Activated naive CD4-positive, alpha-beta T cell treated with anti-CD3 and anti-CD28 coated beads for 36 hours (primary cell): ENCODE measurements at places on chromosomes 3 and 15.

- no peak for DNase-seq
These were observed 41.6 kb downstream of the EEFSEC start for GRCh38 chr3:128194843-128195242.

GRCh38 chr3:4166540-4166939, 136.6 kb upstream of the SETMAR start:
- DNase-seq = no peak

- no peak for DNase-seq
These were observed 1102.2 kb downstream of the IGSF11 start for GRCh38 chr3:117932441-117932840.

GRCh38 chr3:33269385-33269784, 7.9 kb upstream of the FBXL2 start:
- DNase-seq = no peak

DNA sequence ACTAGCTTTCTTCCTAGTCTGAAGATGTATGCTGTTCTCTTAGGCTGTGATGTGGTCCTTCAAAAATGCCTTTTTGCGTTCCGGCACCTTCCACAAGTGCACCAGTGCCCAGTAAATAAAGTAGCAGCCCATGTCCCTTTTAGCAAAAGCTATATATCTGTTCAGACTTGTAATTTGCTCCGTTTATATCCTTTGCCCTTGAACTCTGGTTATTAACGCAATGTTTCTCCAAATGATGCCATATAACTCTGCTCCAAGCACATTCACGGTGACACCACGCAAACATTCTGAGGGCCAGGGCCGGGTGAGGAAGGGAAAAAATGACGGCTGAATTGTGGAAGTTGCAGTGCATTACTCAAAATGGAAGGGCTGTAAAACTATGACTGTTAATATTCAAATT, 1001.1 kb upstream of the NR2F2 start:
- no peak for DNase-seq

GRCh38 chr15:81084716-81085115, 49.4 kb upstream of the CFAP161 start:
- no peak for DNase-seq

GRCh38 chr15:101488300-101489164, 975 bp downstream of the PCSK6 start:
- no peak for DNase-seq

DNA sequence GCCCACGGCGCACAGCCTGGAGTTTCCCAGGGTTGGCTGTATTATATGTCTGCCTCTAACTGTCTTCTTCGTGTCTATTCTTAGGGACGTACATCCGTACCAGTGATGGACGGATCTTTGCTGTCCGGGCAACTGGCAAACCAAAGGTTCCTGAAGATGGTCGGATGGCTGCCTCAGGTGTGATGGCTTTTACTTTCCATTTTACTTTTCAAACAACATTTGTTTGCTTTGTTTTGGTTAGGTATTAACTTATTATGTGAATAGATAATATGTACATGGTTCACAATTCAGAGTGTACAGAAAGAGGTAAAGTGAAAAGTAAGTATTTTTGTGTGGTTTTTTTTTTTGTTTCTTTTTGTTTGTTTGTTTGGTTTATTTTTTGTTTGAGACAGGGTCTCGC, 11.1 kb upstream of the TEX264 start:
- no peak for DNase-seq

DNA sequence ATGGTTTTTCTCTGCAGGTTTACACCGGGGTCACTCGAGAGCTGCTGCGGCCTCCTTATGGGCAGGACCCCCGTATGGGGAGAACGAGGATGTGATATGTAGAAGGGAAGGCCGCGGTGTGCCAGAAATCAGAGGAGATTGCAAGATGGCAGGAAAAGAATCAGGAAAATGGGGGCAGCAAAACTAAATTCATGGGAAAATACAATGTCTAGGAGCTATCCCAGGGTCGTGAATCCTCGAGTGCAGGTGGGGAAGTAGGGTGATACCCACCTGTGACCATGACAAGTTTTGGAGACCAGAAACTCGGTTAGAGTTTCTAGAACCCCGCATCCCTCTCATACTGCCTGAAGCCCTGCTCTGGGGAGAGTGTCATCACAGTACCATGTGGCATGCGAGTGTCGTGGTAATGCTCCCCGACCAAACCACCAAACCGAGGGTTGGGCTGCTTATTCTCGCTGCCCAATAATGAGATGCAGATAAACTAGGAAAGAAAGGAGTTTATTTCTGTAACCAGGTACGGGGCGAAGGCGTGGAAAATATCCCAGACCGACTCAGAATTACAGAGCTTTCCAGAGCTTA, 781 bp downstream of the TRNT1 start:
- peak; percentile 37 for DNase-seq

DNA sequence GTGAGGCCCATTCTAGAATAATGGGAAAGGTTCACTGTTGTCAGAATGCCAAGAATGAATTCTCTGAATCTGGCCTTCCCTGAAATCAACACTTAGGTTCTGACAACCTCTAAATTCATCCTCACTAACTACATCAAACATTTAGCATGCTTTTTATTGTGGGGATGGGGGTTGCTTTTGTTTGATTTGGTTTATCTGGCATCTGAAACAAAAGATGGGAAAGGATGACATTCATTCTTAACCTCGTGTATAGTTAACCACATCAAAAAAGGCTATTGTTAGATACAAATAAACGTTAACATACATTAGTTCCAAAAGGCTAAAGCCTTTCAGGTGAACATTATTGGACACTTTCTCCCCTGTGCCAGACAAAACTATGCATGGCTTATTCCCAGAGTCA, 357.3 kb downstream of the FHIT start:
- DNase-seq = no peak

- peak; percentile 55 for DNase-seq
These were observed 849 bp upstream of the HDAC11 start for GRCh38 chr3:13479332-13479581.

GRCh38 chr15:82543160-82543559, 2.9 kb upstream of the RPS17 start:
- no peak for DNase-seq

- DNase-seq = no peak
These were observed 45.4 kb downstream of the FGF7 start for GRCh38 chr15:49468481-49468839.

DNA sequence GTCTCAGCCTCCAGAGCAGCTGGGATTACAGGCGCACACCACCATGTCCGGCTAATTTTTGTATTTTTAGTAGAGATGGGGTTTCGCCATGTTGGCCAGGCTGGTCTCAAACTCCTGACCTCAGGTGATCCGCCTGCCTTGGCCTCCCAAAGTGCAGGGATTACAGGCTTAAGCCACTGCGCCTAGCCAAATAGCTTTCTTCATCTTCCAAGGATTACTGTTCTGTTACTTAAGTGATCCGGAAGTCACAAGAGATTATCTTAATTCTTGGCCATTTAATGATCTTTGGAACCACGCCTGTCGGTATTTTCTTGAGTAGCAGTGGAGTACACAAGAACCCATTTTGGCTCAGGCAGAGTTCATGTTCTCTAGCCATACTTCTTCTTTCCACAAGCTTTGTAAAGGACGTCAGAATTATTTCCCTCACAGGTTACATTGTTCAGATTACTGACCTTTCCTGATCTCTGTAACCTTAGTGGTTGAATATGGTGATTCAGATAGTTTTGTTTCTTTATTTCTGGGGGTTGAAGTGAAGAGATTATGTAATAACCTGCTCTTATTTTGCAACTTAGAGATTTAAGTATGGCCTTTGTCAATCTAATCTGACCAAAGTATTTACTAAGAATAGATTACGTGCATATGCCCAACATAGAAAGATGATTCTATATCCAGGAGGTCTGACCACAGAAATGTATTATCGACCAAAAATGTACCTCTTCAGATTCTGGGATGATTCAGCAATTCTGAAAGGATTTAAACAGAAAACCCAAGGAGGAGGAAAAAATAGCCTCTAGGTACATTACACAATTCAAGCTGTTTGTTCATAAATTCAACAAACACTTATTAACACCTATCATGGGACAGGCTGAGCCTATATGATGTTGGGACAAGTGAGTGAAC, 132.2 kb downstream of the GREM1 start:
- DNase-seq = no peak

GRCh38 chr3:81888914-81889557, 127.6 kb upstream of the GBE1 start:
- no peak for DNase-seq

DNA sequence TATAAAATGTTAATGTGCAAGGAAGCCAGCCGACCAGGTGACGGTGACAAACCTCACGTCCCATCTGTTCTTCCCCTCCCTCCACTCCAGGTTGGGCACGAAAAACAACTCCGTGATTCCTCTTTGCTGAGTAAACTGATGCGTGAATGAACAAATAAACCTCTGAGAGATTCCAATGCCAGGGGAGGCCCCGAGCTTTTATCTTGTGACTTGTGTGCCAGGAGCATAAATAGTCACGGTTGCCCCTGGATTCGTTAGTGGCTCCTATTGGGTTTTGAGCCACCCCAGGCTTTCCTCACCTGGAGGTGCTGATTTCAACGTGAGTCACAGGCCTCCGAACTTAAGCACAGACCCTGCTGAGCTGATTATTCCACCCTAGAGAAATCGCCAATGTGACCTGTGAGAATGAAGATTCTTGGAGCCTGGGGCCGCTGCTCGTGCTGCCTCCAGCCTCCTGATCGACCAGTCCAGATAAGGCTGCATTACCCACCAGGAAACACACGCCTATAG, 119.2 kb downstream of the SHQ1 start:
- DNase-seq = no peak

GRCh38 chr3:171121801-171122200, 95.3 kb upstream of the SLC2A2 start:
- no peak for DNase-seq

DNA sequence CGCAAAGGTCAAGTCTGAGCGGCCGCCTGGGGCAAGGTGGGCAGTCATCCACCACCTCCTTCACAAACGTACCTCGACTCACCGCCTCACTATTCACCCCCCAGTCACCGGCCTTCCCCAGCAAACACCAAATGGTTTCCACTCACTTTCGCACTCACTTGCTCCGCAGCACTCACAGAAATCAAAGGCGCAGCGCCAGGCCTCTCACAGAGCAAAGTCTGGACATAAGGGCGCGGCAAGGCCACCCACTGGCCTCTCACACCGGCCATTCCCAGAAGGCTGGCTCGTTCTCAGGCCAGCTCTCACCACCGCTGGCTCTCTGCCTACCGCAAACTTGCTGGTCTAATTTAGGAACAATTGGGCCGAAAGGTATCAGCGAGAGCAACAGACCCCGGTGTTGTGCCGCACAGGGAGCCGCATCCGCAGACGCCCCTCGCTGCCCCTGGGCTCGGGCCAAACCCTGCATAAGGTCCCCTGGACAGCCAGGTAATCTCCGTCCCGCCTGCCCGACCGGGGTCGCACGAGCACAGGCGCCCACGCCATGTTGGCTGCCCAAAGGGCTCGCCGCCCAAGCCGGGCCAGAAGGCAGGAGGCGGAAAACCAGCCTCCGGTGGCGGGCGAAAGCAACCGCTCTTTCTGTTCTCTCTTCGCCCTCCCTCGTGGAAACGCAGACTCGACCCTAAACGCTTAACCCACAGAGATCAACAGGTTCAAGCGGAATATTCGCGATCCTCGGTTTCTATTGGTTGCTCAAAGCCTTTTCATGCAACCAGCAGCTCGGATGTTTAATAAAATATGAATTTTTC, 2.9 kb downstream of the SHOX2 start:
- DNase-seq = no peak

GRCh38 chr3:99131876-99132275, 230.4 kb upstream of the DCBLD2 start:
- DNase-seq = no peak

DNA sequence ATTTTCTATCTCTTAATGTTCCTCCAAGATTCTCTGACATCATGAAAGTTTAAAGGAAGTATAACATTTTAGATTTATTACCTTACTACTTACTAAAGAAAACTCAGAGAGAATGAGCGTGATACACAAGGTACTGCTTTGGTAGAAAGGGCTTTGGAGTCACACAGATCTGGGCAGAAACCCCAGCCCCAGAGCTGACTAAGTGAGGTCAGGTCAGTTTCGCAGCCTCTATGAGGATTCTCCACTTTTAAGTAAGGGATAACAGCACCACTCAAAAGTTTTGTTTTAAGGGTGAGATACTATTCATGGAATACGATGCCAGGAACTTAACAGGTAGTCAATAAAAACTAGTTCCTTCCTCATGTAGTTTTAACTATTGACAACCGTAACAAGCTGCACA, 76.1 kb downstream of the CLDN11 start:
- DNase-seq = no peak

DNA sequence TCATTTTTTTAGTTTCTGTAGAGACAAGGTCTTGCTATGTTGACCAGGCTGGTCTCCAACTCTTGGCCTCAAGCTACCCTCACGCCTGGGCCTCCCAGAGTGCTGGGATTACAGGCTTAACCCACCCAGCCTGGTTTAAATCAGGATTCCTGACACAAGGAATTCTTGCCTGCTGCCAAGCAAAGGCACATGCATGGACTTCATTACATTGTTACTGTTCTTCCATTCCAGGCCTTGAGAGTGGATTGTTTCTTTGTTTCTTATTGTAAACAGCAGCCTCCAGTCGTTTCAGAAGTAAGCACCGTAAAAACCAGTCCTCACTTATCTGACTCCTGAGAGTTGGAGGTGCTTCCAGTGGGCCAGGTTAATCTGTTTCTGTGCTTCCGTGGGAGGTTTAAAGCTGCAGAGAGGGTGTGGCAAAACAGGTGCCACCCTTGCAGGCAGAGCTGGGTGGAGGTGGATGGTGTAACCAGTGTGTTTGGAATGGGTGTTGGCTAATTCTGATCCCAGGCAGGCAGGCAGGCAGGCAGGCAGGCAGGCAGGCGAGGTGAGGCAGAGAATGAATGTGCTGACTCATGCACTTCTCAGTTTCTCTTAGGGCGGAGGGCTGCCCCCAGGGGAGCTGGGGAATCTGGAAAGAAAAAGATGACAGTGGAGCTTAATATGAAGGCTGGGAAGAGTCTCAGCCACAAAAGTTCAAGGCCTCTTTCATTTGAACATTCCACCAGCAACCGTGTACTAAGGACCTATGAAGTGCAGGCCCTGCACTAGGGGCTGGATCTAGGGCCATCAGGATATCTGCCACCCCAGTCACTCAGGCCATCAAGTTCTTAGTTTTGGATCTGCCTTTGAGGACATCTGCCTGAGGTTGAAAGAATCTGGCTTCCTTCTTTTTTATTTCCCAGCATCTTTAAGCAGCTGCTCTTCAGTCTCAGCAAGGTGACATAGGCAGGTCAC, 37.0 kb upstream of the CDCP1 start:
- no peak for DNase-seq

- DNase-seq = no peak
These were observed 152.0 kb downstream of the ZBBX start for GRCh38 chr3:167228135-167228534.

GRCh38 chr15:100355342-100355741, 13.6 kb upstream of the ADAMTS17 start:
- no peak for DNase-seq

- DNase-seq = no peak
These were observed 614.8 kb downstream of the DIPK2A start for GRCh38 chr3:144586382-144586781.

DNA sequence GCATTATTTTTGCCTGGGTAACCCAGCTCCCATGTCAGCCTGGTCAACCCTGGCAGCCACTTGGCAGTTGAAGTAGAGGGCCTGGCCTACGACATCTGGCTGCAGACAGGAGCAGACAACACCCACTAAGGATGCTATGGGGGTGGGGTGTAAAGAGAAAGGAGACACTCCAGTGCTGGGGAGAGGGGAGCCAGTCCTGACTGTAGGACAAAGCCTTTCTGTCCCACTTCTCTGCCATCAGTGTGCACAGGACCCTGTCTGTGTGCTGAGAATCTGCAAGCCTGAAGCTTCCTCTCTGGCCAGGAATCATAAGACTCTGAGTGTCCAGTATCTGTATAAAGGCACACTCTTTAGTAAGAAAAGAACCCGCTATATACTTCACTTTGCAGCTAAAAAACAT, 96.3 kb upstream of the CHRM5 start:
- no peak for DNase-seq
